ENCODE measurements at places on chromosomes 7 and 10. TPM values are rescaled to one million over a fixed set of nuclear protein-coding genes. Genes with fewer than 3 reads are reported as not detected.

The HMX3 gene
- total RNA-seq = not detected

The EPDR1 gene
- 94.8 TPM for total RNA-seq

The SNX13 gene
- 69.7 TPM for total RNA-seq

The CPED1 gene
- total RNA-seq = 3.5 TPM

The CAMK1D gene
- total RNA-seq = 153 TPM

The NKX2-3 gene
- not detected for total RNA-seq

The PIK3CG gene
- 2.0 TPM for total RNA-seq

The TBL2 gene
- total RNA-seq = 25.6 TPM

The ATRNL1 gene
- total RNA-seq = 545 TPM

The LDB3 gene
- total RNA-seq = 17.1 TPM

The ELOVL3 gene
- total RNA-seq = 0.41 TPM

The CHAT gene
- not detected for total RNA-seq

The NRCAM gene
- 324 TPM for total RNA-seq

The ARL4A gene
- 47.1 TPM for total RNA-seq

The PCDH15 gene
- 9.9 TPM for total RNA-seq

The PPP1R3A gene
- not detected for total RNA-seq

The ODAD2 gene
- total RNA-seq = 0.57 TPM

The GATA3 gene
- total RNA-seq = not detected

The TYW1 gene
- 14.6 TPM for total RNA-seq

The GPRIN2 gene
- total RNA-seq = 0.78 TPM

The PLAU gene
- 1.1 TPM for total RNA-seq

The KAZALD1 gene
- 2.3 TPM for total RNA-seq

The MEOX2 gene
- 0.25 TPM for total RNA-seq

The SORBS1 gene
- total RNA-seq = 317 TPM

The PIP gene
- not detected for total RNA-seq

The BUD23 gene
- 35.8 TPM for total RNA-seq

The CFAP46 gene
- 26.9 TPM for total RNA-seq

The ARPC1B gene
- 26.1 TPM for total RNA-seq

The SLC39A12 gene
- 26.3 TPM for total RNA-seq

The ORAI2 gene
- total RNA-seq = 36.7 TPM

The CDH23 gene
- total RNA-seq = 10.8 TPM

The SORCS3 gene
- total RNA-seq = 10.7 TPM

The NKX1-2 gene
- total RNA-seq = 1.9 TPM

The LRRC18 gene
- total RNA-seq = not detected

The OR2A1 gene
- total RNA-seq = not detected

The CHST15 gene
- total RNA-seq = 46.5 TPM

The UCMA gene
- not detected for total RNA-seq

The UROS gene
- 88.3 TPM for total RNA-seq

The EIF5AL1 gene
- 0.47 TPM for total RNA-seq

The CYP26A1 gene
- total RNA-seq = 1.8 TPM

The TRPV6 gene
- total RNA-seq = 1.9 TPM

The MMD2 gene
- 13.4 TPM for total RNA-seq

The AGR2 gene
- total RNA-seq = not detected

The PON2 gene
- total RNA-seq = 164 TPM

The APBB1IP gene
- total RNA-seq = 6.0 TPM

The SDHAF3 gene
- total RNA-seq = 7.9 TPM

The TPST1 gene
- total RNA-seq = 40.7 TPM

The SVOPL gene
- 1.3 TPM for total RNA-seq

Measured in dorsolateral prefrontal cortex (tissue), 122 donors.